ENCODE measurements at places on chromosomes 2 and 18. TPM values are rescaled to one million over a fixed set of nuclear protein-coding genes. Genes with fewer than 3 reads are reported as not detected.

Gene CNNM4
- 6.4 TPM for total RNA-seq

Gene PCARE
- not detected for total RNA-seq

GRCh38 chr2:181058378-181059269 is 78.2 kb downstream of the UBE2E3 start:
- H3K4me1 ChIP-seq: no peaks in the 10 kb centered on the region
- no peak overlapping the region for H3K4me3 ChIP-seq
- peak; percentile 35 for DNase-seq
- no peak overlapping the region for H3K27ac ChIP-seq

Gene SP9
- not detected for total RNA-seq

DNA sequence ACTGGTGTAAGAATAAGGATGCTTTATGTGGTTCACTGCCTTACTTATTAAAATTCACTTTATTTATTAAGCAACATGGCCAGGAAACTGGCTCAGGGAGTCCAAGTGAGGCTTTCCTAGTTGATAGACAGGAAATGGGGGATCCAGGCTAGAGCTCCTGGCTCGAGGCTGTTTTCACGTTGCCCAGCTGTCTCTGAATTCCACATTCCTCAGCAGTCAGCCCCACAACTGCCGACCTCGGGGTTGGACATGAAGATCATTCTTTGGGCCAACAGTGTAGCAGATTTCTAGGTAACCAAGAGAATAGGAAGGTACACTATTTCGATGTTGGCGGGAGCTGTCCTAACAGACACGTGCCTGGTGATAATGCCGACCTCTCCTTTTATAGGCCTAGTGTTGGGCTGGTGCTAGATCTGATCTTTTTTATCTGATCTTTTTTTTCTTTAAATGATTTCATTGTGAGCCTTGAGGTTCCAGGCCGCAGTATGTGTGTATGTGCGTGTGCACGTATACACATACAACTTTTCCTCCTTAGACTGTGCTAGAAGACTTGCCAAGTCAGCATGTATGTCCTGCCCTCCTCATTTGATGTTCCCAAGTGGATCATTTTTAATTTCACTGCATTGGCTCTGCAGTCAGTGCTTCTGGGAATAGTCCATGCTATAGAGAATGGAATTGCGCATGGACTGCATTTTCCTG is 103.5 kb downstream of the CABLES1 start:
- peak overlapping the region; percentile 63 for H3K27ac ChIP-seq
- no peak for DNase-seq
- H3K36me3 ChIP-seq: no peaks in the 10 kb centered on the region
- H3K4me1 ChIP-seq: peaks cover 17% of the 10 kb centered on the region
- H3K27me3 ChIP-seq: no peaks in the 10 kb centered on the region

All from T-cell (primary cell).